Substantia nigra (tissue), 51 donors: ENCODE measurements at places on chromosomes 6 and 20.

DNA sequence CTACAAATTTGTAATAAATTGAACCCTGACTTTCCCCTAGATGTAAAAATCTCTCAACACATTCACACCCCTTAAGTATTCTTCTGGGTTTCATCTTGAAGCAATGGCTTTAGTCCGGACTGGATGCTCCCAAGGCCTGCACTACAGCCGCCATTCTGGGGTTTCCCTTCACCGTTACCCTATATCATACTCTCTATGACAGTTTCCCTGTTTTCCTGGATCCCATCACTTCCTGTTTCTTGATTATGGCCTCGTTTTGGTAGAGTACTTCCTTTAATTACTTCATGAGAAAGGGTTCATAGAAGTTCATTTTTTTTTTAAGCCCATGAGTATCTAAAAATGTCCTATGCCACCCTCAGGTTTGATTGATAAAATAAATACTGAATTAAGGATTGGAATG is 11.7 kb downstream of the FIG4 start:
- no peak for DNase-seq

GRCh38 chr20:4457566-4458543 is 263.9 kb upstream of the PRND start:
- no peak for DNase-seq

- peak; percentile 54 for DNase-seq
Measured at GRCh38 chr6:26097268-26097875, 10.1 kb downstream of the HFE start.

- DNase-seq, result no peak
Measured at GRCh38 chr6:136793363-136793762, 1.1 kb upstream of the MAP3K5 start.

- DNase-seq, result peak; percentile 27
Measured at GRCh38 chr6:154615483-154616025, 105.1 kb upstream of the CNKSR3 start.

DNA sequence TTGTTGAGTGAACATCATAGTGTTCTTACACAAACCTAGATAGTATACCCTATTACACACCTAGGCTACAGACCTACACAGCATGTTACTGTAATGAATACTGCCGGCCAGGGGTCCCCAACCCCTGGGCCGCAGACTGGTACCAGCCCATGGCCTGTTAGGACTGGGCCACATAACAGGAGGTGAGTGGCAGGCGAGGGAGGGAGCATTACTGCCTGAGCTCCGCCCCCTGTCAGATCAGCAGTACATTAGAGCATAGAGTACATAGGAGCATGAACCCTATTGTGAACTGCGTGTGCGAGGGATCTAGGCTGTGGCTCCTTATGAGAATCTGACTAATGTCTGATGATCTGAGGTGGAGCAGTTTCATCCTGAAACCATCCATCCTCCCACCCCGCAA is 126.3 kb downstream of the PRND start:
- no peak for DNase-seq

GRCh38 chr6:21398741-21399325 is 194.7 kb upstream of the SOX4 start:
- DNase-seq, result no peak

- no peak for DNase-seq
Measured at GRCh38 chr6:16947375-16948015, 154.4 kb upstream of the STMND1 start.

DNA sequence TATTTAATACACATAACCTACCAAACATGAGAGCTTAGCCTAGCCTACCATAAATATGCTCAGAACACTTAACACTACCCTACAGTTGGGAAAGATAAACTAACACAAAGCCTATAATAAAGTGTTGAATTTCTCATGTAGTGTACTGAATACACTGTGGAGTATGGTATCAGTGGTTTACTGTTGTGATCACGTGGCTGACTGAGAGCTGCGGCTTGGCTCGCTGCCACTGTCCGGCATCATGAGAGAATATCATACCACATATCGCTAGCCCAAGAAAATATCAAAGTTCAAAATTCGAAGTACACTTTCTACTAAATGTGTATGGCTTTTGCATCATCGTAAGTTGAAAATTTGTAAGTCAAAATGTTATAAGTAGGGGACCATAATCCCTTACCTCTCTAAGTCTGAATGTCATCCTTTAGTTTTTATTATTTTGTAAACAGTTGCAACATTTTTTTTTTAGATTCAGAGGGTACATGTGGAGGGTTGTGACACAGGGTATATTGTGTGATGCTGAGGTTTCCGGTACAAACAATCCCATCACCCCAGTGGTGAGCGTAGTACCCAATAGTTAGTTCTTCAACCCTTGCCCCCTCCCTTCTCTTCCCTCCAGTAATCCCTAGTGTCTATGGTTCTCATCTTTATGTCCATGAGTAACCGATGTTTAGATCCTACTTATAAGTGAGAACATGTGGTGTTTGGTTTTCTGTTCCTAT is 14.6 kb upstream of the TAAR1 start:
- DNase-seq, result no peak
